ENCODE measurements at places on chromosomes 5 and 9. TPM values are rescaled to one million over a fixed set of nuclear protein-coding genes. Genes with fewer than 3 reads are reported as not detected.

Gene PTGDS
- 1.4 TPM for total RNA-seq

Gene CTNND2
- total RNA-seq = 0.04 TPM

Gene SNCAIP
- total RNA-seq = not detected

Gene CTNNAL1
- total RNA-seq = 52.7 TPM

Gene ENTPD8
- total RNA-seq = 0.14 TPM

Gene GNAQ
- 20.7 TPM for total RNA-seq

Gene JAKMIP2
- not detected for total RNA-seq

Gene RORB
- total RNA-seq = not detected

Gene LCP2
- total RNA-seq = not detected

Gene LCN15
- total RNA-seq = not detected

Gene TMEFF1
- total RNA-seq = 0.59 TPM

Gene DDX4
- 0.05 TPM for total RNA-seq

Gene SOX30
- not detected for total RNA-seq

Gene MSH3
- total RNA-seq = 8.1 TPM

Gene SLC6A7
- 0.02 TPM for total RNA-seq

Gene PDLIM4
- total RNA-seq = 1.0 TPM

Gene PPWD1
- 19.5 TPM for total RNA-seq

Gene EPB41L4A
- 3.7 TPM for total RNA-seq

Gene CNTRL
- 6.9 TPM for total RNA-seq
